ENCODE measurements at places on chromosomes 7 and 10. TPM values are rescaled to one million over a fixed set of nuclear protein-coding genes. Genes with fewer than 3 reads are reported as not detected.

DNA sequence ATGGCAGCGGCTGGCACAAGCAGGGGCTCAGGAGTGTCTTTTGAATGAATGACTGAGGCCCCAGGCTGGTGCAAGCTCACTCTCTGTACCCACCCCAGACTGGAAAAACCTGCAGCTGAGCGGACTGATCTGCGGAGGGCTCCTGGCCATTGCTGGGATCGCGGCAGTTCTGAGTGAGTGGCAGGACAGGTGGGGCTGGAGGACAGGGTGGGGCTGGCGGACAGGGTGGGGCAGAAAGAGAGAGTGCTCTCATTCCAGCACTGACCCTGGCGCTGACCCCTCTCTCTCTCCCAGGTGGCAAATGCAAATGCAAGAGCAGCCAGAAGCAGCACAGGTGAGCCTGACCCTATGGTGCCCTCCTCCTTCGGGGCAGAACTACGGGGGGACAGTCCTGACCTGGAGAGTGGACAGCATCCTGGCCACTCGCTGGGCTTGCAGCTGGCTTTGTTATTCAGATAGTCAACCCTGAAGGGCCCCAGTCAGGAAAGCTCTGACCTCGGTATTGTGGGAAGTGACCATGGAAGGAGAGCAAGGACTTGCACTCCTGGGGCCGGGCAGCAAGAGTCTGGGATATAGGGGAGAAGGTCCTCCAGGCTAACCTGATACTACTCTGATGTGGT lies 4.1 kb downstream of the FXYD4 start:
- DNase-seq: no peak

DNA sequence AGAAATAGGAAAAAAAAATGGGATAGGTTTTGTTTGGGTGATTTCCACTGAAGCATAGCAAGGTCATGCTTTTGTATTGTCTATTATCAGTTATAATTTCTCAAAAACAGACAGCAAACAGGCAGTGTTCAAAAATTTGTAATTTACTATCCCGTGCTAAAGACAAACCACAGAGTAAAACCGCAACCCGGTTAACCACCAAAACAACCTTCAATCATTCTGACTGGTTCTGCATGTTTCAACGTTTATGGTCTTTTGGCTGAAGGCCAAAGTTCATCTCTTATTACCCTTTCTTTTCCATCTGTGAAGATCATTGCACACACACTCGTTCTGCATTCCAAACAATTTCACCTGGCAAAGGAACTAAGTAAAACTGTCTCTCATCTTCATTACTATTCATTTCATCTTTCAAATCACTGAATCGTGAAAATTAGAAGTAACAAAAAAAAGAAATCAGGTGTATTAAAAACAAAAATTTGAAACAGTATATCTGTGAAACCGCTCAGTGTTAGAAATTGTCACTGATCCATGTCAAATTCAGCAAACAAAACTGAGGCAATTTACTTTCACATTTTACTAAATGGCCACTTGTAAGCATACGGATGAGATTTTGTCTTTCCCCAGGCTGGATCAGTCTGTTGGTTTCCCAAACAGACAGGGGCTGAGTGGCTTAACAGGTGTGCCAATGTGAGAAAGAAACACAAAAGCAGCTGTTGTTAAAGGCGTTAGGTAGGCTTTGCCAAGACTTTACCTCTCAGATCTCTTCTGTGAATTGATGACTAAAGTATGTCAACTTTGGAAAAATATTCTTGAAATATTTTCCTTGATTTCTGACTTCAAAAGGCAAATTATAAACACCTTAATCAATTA lies 539.6 kb downstream of the CNTNAP2 start:
- DNase-seq: no peak

DNA sequence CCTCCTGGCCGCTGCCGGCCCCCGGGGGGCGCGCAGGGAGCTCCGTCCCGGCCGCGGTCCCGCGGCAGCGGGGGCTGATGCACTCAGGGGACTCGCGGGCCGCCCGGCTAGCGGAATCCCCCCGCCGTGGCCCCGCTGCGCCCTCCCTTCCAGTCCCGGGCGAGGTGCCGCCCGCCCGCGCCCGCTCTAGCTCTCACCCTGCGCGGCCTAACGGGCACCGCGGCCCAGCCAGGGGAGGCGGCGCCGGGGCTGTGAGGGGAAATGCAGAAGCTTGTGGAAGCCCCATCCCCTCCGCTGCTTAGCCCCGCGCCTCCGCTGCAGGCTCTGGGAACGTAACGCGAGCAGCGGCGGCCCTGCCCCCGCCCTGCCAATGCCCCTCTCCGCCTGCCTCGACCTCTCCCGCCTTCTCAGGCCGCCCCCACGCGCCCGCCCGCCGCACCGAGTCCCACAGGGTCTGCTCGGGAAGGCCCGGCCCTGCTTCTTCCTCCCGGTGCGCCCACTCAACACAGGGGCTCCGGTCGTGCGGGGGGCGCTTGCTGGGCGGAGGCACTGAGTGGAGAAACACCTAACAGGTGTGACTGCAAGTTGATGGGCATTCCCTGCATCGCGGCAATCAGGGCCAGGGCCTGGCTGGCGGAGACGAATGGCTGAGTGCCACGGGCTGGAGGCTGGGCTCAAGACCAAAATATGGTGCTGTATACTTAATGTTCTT lies 384 bp upstream of the TMEM229A start:
- no peak for DNase-seq

FKBP6 gene
- polyA plus RNA-seq: not detected

GRCh38 chr10:81082621-81083376 lies 545.1 kb downstream of the SH2D4B start:
- no peak for DNase-seq

DNA sequence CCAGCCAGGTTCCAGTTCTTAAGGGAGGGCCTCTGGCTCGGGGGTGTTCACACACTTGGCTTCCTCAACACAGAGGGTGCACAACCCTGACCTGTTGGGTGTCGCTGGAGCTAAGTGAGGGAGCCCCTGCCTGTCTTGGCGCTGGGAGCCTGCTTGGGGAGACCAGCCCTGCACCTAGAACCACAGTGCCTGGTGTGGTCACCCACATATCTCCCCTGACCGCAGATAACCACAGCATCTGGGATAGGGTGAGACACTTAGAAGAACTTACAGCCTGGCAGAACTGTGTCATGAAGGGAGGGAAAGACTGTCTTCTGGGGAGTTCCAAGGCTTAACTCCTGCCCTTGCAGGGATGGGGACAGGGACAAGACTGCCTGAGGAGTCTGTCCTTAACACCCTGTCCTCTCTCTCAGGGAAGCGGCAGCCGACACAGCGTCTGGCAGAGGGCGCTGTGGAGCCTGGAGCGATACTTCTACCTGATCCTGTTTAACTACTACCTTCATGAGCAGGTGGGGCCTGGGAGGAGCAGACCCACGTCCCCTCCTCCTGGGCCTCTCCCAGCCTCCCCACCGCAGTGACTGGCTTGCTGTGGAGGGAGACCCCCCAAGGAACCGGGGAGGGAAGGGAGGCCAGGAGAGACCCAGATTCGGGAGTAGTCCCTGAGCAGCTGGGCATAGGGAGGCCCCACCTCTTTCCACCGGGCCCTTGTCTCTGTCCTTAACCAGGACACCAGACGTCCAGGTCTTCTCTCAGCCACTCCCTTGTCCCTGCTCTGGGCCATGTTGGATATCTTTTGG lies 59.0 kb downstream of the PALD1 start:
- DNase-seq: no peak

DNA sequence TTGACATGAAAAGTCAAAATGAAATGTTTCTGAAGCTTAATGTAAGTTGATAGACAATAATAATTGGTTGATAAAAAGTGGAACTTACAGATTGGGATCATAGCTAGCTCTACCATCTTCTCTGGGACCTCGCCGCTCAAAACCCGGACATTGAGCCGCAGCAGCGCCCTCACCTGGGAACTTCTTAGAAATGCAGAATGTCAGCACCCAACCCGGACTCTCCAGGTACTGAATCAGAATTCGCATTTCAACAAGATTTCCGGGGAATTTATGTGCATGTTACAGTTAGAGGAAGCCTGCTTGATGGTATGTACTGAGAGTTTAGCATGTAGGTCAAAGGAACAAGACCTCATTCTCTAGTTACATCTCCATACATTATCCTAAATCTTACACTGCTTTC lies 36.7 kb upstream of the ABLIM1 start:
- no peak for DNase-seq

RNF32 gene
- polyA plus RNA-seq: 0.13 TPM

FBXL13 gene
- polyA plus RNA-seq: not detected

STOX1 gene
- polyA plus RNA-seq: not detected

KCNMA1 gene
- polyA plus RNA-seq: 0.11 TPM

GRCh38 chr7:151204383-151205032 lies 5.8 kb downstream of the H2BK1 start:
- no peak for DNase-seq

GRCh38 chr7:146054909-146055308 lies 61.7 kb upstream of the CNTNAP2 start:
- DNase-seq: no peak

DNA sequence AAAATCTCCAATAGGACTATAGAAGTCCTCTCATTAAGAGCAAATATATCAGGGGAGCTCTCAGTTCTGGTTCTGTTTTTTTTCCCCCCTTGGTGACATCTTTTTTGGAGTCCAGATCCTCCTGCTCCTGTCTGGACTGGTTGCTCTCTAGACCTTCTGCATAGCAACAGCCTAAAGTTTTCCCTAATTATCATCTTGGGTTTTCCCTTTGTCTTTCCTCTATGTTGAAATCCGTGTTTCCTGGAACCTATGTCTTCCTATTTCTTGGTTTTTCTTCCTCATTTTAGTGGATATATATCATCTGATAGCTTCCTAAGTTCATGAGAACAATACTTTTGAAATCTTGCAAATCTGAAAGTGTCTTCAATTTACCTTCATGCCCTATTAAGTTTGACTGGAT lies 29.7 kb upstream of the MTERF1 start:
- DNase-seq: peak; percentile 52

GRCh38 chr7:94049615-94050014 lies 45.5 kb upstream of the BET1 start:
- DNase-seq: no peak

DNA sequence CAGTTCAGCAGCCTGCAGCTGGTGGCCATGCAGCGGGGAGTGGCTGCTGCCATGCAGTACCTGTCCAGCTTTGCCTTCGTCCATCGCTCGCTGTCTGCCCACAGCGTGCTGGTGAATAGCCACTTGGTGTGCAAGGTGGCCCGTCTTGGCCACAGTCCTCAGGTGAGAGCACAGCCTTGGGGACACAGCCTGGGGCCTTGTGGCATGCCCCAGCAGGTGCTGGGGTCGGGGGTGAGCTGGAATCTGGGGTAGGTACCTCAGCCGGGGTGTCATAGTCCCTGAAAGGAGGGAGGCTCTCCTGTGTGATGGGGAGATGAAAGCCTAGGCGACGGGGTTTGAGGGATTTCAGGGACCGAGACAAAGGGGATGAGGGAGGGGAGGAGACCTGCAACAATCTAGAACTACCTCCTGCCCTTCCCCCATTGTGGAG lies 14.1 kb downstream of the EPHB6 start:
- no peak for DNase-seq

- DNase-seq: no peak
Observed at GRCh38 chr10:109467551-109467950, 455.8 kb downstream of the XPNPEP1 start.

DNA sequence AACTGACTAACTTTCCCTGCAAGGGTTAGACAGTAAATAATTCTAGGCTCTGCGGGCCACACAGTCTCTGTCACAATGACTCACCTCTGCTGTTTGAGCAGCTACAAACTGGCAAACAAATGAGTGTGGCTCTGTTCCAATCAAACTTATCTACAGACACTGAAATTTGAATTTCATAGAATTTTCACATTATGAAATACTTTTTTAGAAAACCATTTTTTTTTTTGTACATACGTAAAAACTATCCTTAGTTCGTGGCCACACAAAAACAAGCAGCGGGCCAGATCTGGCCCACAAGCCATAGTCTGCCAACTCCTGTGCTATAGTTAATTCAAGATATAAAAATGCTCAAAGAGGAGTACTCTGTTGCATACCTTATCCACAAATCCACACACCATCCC lies 32.6 kb downstream of the PIP4K2A start:
- DNase-seq: peak; percentile 9

DNA sequence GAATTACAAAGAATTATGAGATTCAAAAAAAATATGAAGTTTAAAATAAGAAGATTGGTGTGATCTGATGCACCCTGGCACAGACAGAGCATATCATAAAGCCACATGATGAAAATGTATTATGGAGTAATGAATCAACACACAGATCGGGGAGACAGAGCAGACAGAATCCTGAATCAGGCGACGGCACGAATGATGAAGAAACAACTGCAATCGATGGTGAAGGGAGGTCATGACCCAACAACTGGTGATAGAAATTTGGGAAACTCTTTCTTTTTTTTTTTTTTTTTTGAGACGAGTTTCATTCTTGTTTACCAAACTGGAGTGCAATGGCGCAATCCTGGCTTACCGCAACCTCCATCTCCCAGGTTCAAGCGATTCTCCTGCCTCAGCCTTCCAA lies 1054.0 kb downstream of the TYW1 start:
- DNase-seq: no peak
